ENCODE measurements at places on chromosomes 5 and 9.

DNA sequence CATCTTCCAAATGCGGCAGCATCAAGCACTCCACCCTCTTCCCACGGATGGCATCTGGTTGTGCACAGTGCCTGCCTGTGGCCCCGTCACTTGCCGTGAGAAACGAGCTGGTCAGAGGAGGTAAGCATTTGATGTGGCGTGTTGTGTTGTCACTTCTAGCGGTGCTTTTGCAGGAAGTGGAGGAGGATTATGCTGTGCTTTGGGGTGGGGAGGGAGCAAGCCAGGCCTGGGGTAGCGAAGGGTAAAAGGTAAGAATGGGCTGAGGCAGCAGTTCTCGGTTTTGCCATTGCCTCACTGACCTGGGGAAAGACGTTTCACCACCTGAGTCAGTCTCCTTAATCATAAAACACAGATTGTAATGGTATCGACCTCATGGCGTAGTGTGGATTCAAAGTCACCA lies 2.3 kb upstream of the POMT1 start:
- peak; percentile 87 for DNase-seq

- peak; percentile 24 for DNase-seq
These were observed 216.1 kb downstream of the MEF2C start for GRCh38 chr5:88666761-88667495.

GRCh38 chr5:87302061-87302460 lies 34.4 kb downstream of the RASA1 start:
- DNase-seq: no peak

DNA sequence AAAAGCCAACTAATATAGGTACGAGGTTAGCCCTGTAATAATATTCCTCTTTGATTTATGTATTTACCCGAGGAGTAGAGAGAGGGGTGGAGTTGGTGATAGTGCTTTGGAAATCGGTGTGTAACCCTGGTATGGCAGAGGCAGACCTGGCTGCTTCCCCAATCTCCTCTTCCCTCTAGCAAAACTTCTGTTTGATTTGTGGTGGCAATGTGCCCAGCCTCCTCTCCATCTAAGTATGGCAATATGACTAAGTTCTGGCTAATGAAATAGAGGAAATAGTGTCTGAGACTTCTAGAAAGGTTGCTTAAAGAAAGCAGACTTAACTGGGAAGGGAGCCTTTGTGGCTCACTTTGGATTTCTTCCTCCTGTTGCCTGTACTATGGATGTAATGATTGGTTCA lies 491.1 kb downstream of the ENC1 start:
- DNase-seq: no peak

DNA sequence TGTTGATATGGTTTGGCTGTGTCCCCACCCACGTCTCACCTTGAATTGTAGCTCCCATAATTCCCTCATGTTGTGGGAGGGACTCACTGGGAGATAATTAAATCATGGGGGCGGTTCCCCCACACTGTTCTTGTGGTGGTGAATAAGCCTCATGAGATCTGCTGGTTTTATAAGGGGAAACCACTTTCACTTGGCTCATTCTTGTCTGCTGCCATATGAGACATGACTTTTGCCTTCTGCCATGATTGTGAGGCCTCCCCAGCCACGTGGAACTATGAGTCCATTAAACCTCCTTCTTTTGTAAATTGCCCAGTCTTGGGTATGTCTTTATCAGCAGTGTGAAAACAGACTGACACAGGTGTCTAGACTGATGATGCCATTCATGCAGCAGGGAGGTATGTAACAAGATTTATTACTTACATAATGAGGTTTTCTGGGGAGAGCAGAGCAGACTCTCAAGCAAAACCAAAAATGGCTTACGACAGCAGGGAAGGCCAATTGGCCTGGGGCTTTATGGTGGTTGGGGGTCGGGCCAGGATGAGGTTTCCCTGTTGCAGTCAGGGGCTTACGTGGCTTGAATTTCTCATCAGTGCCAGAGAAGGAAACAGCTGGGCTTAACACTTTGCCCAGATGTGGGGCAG lies 9.5 kb upstream of the COMMD10 start:
- DNase-seq: no peak

GRCh38 chr9:134533850-134534588 lies 107.6 kb upstream of the COL5A1 start:
- DNase-seq: no peak

DNA sequence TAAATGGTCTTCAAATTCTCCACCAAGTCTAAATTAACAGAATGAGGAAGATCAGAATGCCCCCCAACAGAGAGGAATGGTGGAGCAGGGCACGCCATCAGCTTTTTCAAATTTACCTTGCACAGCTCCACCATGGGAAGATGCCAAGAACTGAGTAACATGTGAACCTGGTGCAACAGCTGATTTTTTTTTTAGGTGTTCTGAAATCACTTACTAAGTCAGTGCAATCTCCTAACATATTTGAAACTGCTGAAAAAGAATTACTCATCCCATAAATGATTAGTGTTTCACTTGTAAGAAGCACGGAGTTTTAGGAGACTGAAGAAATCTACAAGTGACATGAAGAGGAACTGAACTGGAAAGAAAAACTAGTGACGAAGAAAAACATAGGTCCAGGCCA lies 5.1 kb downstream of the TMEM245 start:
- DNase-seq: no peak

Data from activated CD4-positive, alpha-beta T cell treated with anti-CD3 and anti-CD28 coated beads, Interleukin-2, amount 10 ng/mL, durations not matched to agents 7 days and 5 days (primary cell).